ENCODE measurements at places on chromosomes 7 and 10. TPM values are rescaled to one million over a fixed set of nuclear protein-coding genes. Genes with fewer than 3 reads are reported as not detected.

DNA sequence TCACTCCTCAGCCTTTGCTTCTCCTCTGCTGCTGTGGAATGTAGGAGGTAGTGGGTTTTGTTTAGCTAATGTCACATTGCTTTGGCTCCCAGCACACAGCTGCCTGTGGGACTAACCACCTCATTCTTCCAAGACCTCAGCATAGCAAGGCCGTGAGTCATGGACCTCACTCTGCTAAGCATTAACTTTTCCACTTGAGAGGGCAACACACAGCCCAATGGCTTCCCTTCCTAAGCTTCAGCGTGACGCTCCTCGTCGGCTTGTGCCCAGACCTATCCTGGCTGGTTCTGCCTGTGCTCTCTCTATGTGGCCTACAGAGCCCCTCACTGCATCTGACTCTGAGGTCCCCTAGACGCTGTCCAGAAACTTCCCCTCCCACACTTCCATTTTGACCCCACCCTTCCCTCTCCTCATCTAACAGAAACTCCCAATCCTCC, 23.3 kb downstream of the MYOF start:
- H3K36me3 ChIP-seq, result no peaks in the 10 kb centered on the region
- no peaks in the 10 kb centered on the region for H3K27me3 ChIP-seq
- no peak overlapping the region for H3K4me3 ChIP-seq

DNA sequence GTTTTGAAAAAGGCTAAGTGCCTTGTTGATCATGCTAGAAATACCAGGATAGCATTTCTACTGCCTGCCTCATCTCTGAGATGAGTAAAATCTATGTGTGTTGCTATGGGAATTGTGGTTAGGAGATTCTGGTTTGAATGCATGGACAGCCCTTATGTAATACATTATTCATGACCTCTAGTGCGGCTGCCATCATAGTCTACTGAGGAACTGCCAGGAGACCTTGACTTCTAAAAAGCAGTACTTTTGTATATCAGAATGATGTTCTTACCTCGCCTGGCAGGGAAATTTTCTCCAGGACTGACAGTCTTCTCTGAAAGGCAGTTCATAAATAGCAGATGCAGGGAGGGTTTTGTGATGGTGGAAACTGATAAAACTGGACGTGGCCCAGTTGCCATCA, 248.5 kb downstream of the NSUN6 start:
- no peaks in the 10 kb centered on the region for H3K36me3 ChIP-seq
- no peak overlapping the region for H3K27ac ChIP-seq
- peaks cover 10% of the 10 kb centered on the region for H3K4me1 ChIP-seq
- H3K27me3 ChIP-seq, result peaks cover 8% of the 10 kb centered on the region

GBX1 gene
- polyA plus RNA-seq, result not detected

PRPS1L1 gene
- polyA plus RNA-seq, result not detected

DNA sequence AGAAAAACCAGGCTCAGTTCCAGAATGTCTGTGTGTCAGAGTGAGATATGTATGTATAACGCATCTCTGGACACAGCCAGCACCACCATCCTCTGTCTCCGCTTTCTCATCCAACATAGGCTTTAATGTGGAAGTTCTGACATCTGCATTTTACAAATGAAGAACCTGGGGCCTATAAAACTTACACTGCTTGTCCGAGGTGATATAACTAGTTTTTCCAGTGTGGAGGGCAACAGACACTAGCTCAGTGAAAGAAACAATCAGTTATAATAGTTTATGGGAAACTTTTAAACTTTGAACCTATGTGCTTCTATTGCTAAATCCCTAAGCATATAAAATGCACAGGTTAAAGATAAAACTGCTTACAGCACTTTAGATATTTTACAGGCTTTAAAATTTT, 208.7 kb downstream of the CRPPA start:
- H3K36me3 ChIP-seq, result no peaks in the 10 kb centered on the region
- H3K4me1 ChIP-seq, result no peaks in the 10 kb centered on the region
- H3K27me3 ChIP-seq, result no peaks in the 10 kb centered on the region

OR6B1 gene
- not detected for polyA plus RNA-seq

GRCh38 chr7:105738133-105738532, 138.3 kb downstream of the ATXN7L1 start:
- DNase-seq, result no peak
- no peak overlapping the region for H3K4me3 ChIP-seq
- H3K36me3 ChIP-seq, result no peaks in the 10 kb centered on the region
- H3K4me1 ChIP-seq, result peaks cover 5% of the 10 kb centered on the region
- no peaks in the 10 kb centered on the region for H3K27me3 ChIP-seq

Data from spleen (tissue), 13 donors.